ENCODE measurements at places on chromosomes 3 and 15.

GRCh38 chr15:60458721-60459120 is 20.2 kb downstream of the ICE2 start:
- DNase-seq = no peak

- DNase-seq = no peak
Observed at GRCh38 chr3:191399918-191400317, 61.0 kb upstream of the PYDC2 start.

GRCh38 chr3:126268866-126269265 is 88.3 kb downstream of the KLF15 start:
- DNase-seq = no peak

GRCh38 chr15:69156736-69157381 is 3.6 kb upstream of the GLCE start:
- DNase-seq = no peak

Data from CD4-positive, alpha-beta T cell treated with Interleukin-4 for 1 hour (primary cell).